ENCODE measurements at places on chromosomes 12 and 14.

DNA sequence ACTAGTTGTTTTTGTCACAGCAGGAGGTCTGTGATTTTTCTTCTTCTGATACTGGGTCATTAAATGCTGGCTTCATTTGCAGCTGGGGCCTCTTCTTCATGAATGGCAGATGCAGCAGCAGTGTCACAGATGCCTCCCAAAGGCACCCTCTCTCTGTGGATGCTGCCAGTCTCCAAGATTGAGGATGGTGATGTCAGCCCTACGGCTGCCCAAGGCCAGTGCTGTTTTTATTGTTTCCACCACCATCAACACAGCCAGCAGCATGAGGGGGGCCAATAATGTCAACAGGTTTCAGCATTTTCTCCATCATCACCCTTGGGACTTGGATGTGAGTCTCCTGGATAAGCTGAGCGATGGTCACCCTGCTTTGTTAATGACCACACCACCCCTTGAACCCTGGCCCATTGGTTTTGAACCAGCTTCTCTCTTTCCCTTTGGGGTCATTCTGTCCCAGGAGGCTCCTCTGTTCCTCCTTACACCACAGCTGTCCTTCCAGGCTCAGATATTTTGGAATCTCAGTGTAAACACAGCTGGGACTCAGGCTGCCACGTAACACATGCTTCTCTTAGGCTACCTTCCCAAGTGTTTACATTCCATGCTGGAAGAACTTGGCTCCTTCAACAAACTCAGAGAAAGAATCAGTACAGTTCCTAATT is 151.7 kb upstream of the DDHD1 start:
- DNase-seq = no peak

DNA sequence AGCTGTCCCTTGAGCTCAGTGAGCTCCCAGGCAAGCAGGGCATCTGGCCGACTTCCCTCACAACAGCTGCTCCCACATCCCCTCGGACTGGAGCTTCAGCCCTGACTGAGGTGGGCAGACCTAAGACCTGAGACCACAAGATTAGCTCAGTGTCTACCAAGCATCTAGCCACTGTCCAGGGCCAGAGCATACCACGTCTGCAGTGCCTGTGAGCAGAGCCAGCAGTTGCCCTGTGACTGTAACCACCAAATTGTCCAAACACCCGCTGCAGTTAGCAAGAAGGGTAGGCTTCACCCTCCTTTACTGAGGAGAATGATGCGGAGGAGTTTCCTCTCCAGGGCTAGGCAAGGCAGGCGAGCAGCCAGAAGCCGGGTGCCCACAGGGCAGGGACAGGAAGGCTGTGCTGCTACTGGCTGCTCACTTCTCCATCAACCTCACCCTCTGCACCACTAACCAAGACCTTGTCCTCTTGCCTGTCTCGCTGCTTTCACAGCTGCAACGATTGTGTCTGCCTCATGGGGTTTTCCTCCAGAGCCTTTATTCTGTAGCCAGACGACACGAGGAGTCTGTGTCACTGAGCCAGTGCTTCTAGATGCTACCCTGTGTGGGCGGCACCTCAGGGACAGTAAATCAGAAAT is 53.9 kb downstream of the ANAPC7 start:
- no peak for DNase-seq

DNA sequence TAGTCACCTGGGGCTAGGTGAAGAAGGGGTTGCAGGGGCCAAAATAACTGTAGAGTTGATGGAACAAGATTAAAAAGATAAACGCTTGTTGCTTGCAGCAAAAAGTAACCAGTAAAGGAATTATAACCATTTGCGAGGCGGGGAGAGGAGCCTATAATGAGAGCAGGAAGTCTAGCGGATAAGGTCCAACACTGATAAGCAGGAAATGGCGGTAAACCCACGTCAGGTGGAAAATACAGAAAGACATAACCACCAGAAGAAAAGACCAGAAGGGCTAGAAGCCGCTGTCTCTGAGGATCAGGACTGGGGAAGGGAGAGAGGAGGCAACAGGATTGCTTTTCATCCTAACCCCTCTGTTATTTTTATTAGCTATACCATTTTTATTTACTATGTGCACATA is 303.3 kb downstream of the DPF3 start:
- DNase-seq = no peak

DNA sequence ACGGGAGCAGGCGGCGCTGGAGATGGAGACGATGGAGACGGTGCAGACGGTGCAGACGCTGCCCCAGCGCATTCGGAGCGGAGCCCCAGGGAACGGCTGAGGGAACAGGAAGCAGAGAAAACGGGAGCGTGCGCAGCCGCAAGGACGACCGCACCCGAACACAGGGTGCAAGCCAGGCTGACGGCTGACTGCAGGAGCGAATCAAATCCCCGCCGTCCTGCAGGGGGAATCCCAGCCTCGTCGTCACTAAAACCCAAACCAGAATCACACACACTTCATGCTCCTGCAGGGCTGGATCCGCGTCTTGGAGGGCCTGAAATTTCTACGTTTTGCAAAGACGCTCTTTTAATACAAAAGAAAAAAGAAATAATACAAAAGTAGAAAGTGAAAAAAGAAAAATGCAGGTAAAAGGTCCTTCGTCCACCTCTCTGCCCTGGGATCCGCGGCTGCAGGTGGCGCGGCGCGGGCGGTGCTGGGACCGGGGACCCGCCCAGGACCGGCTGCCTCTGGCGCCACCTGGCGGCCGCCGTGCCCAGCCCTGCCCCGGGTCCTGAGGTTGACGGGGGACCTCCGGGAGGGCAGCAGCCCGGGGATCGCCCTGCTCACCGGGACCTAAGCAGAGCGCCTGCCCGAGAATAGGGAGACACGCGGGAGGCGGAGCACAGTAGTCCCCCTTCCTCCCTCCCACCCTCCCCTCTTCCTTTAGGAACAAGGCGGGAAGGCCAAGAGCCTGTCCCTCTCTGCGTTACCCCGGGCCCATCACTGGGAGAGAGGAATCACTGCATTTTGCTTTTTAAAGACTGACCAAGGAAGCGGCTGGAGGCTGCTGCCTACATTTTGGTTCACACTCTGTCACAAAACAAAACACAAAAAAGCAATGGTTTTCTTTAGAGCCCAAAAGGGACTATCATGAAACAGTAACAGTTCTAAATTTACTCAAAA is 20.1 kb downstream of the STX2 start:
- no peak for DNase-seq
